ENCODE measurements at places on chromosomes 1 and 21.
A peak's percentile ranks its signal among the peaks of the same experiment; 100 is the strongest.

DNA sequence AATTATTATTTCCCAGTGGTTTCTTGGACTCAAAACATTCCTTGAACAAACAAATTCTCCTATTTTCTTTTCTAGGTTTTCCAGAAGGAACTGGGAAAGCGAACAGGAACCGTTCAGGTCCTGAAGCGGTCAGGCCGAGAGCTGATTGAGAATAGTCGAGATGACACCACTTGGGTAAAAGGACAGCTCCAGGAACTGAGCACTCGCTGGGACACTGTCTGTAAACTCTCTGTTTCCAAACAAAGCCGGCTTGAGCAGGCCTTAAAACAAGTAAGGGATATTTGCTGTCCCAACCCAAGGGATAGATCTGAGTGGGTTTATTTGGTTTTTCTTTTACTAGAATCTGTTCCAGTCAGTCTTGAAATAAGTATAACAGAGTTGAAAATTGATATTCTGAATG lies 39.4 kb upstream of the BMP8A start:
- no peak overlapping the region for H3K4me3 ChIP-seq
- no peak overlapping the region for H3K27ac ChIP-seq
- peaks cover 61% of the 10 kb centered on the region for H3K36me3 ChIP-seq
- no peak for DNase-seq
- no peaks in the 10 kb centered on the region for H3K4me1 ChIP-seq

- no peaks in the 10 kb centered on the region for H3K36me3 ChIP-seq
- H3K27ac ChIP-seq, result no peak overlapping the region
- no peak overlapping the region for H3K4me3 ChIP-seq
- no peaks in the 10 kb centered on the region for H3K4me1 ChIP-seq
Measured at GRCh38 chr21:31772674-31773555, 41.0 kb upstream of the SCAF4 start.

DNA sequence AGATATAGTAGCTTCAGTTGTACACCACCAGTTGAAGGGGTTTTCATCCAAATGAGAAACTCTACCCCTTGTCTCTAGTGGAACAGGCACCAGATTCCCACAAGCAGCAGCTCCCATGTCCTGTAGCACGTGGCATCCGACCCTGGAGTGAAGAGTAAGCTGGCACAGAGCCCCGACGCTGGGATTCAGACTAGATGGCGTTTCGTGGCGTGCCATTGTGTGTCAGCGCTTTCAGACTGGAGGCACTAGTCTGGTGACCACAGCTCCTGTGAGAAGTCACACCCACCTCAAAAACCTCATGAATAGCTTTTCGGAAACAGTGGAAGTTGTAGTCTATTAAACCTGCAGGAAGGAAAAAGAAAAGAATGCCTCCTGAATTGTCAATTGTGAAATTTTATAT lies 20.2 kb downstream of the RRAGC start:
- H3K27ac ChIP-seq, result no peak overlapping the region
- H3K4me3 ChIP-seq, result no peak overlapping the region
- H3K27me3 ChIP-seq, result no peaks in the 10 kb centered on the region
- H3K36me3 ChIP-seq, result peaks cover 30% of the 10 kb centered on the region

DNA sequence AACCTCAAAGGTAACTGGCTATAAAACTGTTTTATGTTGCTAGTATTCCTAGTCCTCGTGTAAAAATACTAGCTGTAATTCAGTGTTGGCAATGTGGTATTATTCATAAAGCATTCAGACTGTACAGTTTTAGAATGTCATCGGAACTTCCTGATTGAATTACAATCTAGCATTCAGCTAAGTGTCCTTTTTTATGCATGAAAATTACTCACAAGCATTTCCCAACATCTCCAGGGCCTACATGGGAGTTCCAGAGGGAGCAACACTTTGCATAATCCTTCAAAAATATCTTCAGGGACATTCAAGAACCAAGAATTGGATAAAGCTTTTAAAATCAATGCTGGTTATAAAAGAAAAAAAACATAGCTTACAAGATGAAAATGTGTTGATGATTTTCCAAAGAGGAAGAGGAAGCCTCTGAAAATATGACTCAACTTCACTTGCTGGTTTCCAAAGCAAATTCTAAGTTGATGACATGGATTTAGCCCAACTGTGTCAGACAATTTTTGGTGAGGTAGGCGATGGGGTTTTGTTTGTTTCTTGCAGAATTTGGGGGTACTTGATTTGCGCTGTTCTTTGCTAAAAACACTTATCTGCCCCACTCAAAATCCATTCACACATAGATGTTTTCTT lies 137.8 kb downstream of the SLC44A5 start:
- H3K36me3 ChIP-seq, result no peaks in the 10 kb centered on the region
- no peak overlapping the region for H3K27ac ChIP-seq
- H3K27me3 ChIP-seq, result no peaks in the 10 kb centered on the region
- no peak overlapping the region for H3K4me3 ChIP-seq

DNA sequence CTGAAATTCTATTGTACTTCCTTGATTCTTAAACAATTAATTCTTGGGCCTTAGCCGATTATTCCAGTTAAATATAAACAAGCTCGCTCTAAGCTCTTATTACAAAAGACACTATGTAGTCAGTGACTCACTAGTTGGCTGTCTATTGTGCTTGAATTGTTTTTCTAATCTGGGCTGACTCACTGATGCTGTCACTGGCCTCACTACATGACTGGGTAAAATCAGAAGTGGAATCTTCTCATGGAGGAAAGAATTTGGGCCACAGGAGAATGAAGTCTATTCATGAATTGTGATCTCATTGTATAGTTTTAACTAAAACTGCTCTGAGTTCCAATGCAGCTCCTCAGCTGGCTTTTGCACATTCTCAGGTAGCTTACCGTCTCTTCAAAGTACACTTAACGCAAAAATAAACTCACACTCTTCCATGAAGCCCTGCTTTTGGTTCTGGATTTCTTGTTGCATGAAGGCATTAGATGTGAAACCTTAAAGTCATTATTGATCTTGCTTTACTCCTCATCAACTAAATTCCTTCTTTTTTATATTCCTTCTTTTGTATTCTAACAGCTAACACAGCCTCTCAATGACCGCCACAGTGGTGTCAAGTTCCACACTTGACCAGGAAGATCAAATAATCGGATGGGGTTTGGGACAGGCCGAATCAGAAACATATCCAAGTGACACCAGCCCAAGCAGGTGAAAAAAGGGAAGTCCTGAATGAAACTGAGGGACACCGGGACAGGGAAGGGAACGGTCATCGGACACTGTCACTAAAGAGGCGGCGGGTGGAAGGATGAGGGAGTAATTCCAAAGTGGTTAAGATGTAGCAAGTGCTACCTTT lies 80.9 kb upstream of the LBR start:
- H3K4me1 ChIP-seq, result peaks cover 19% of the 10 kb centered on the region
- H3K27ac ChIP-seq, result peak overlapping the region; percentile 33
- DNase-seq, result peak; percentile 46
- no peaks in the 10 kb centered on the region for H3K27me3 ChIP-seq

- no peaks in the 10 kb centered on the region for H3K27me3 ChIP-seq
- H3K4me1 ChIP-seq, result no peaks in the 10 kb centered on the region
- DNase-seq, result no peak
- no peak overlapping the region for H3K27ac ChIP-seq
Measured at GRCh38 chr21:16711757-16712156, 801.1 kb upstream of the CXADR start.

DNA sequence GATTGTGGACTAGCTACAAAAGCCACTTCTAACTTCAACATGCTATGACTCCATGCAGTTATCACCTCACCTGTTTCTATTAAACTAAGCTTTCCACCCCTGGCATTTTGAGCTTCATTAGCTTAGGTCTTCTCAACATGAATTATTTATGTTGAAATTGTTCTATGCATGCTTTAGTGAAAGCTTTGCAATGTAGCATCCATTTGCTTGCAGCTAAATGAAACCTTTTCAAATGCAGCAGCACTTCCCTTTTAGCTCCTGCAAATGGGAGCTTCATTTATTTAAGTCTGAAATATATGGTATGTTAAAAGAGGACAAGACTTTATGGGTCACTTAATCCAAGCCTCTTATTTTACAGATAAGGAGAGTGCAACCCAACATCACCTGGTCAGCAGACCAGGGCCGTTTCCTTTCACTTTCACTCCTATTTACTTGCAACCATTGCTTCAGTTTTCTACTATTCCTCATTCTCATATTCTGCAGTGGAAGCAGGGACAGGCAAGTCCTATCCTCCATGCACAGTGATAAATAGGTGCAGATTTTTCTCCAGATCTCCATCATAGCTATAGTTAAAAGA lies 56.4 kb upstream of the SAMSN1 start:
- H3K4me1 ChIP-seq, result peaks cover 2% of the 10 kb centered on the region
- DNase-seq, result no peak
- H3K36me3 ChIP-seq, result no peaks in the 10 kb centered on the region

DNA sequence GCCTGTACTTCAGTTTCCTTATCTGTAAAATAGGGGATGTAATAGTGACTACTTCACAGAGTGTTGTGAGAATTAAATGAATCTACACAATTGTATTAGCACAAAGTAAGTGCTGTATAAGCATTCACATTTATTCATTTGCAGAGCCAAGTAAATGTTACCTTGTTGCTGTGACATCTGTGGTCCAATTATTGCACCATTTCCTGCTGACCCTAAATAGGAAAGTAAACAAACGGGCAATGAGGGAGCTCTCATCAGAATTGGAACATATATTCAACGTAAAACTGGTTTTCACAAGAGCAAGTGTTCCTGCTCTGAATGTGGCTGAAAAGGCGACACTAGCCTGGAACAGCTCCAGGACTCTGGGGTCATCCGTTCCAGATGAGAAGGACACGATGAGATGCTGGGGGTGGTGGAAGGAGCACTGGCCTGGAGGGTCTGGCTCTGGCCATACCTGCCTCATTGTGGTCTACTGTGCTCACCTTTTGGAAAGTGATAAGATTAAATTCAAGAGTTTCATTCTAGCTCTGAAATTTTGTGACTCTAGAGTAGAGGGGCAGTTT lies 34.5 kb downstream of the PROX1 start:
- H3K4me1 ChIP-seq, result peaks cover 7% of the 10 kb centered on the region
- no peak overlapping the region for H3K4me3 ChIP-seq
- H3K36me3 ChIP-seq, result no peaks in the 10 kb centered on the region
- no peak for DNase-seq

DNA sequence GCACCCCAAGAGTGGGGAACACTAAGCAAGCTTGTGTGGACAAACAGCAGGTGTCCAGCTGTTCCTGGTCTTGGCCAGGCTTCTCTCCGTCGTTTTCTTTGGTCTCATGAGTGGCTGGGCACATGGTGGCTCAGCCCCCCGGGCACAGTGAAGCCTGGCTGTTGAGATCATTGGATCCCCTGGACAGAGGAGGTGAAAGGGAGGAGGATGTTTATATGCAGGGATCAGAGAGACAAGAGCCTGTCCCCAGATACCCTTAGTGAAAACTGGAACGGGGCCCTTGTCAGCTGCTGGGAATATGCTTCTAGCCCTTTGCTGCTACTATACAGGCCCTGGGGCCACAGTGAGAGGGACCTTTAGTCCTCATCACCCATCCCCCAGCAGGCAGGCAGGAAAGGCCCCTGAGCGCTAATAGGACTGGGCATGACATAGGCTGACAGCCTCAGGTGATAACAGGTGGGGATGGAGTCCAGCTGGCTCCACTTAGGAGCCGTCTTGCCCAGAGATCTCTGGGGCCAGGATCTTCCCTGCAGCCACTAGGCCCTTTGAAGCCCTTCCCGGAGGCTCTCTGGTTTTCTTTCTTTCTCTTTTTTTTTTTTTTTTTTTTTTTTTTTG lies 16.4 kb downstream of the EPHA8 start:
- no peak overlapping the region for H3K4me3 ChIP-seq
- H3K36me3 ChIP-seq, result no peaks in the 10 kb centered on the region
- no peaks in the 10 kb centered on the region for H3K27me3 ChIP-seq
- no peak for DNase-seq

DNA sequence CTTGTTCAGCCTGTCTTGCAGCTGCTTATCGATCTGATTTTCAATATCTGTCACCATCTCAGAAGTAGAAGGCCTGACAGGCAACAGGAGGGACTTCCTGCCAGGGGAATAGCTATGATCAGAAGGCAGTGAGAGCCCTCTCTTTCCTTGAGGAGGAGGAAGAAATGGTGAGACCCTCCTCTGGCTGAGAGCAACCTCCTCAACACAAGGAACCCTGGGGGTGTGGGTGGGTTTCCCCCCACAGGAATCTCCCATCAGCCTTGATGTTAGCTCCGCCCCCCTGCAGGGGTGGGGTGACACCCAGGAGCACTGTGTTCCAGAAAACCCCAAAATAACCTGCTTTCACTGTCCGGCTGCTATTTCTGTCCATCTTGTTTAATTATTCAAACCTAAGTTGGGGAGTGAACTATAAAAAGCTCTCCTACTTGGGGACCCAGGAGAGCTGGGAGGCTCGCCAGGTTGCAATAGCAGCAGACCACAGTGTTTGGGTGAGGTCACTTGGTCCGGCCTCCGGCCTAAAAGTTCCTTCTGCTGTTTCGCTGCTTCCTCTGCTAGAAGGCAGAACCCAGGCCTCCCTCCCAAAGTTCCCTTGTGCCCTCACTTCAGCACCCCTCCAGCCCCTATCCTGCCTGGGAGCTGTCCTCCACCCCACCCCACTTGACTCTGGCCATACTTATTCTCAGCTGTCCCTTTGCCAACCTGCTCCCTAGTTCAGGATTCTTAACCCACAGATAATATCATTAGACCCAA lies 7.8 kb upstream of the MEF2D start:
- no peak for DNase-seq
- H3K27me3 ChIP-seq, result no peaks in the 10 kb centered on the region
- no peak overlapping the region for H3K4me3 ChIP-seq
- H3K4me1 ChIP-seq, result peaks cover 14% of the 10 kb centered on the region
- H3K27ac ChIP-seq, result no peak overlapping the region
- H3K36me3 ChIP-seq, result no peaks in the 10 kb centered on the region

GRCh38 chr1:209400351-209401220 lies 182.9 kb upstream of the CAMK1G start:
- H3K4me3 ChIP-seq, result no peak overlapping the region
- H3K27ac ChIP-seq, result no peak overlapping the region
- H3K36me3 ChIP-seq, result no peaks in the 10 kb centered on the region

- no peak overlapping the region for H3K27ac ChIP-seq
- no peaks in the 10 kb centered on the region for H3K36me3 ChIP-seq
- no peaks in the 10 kb centered on the region for H3K27me3 ChIP-seq
- peaks cover 2% of the 10 kb centered on the region for H3K4me1 ChIP-seq
- DNase-seq, result no peak
- H3K4me3 ChIP-seq, result no peak overlapping the region
Measured at GRCh38 chr1:245716561-245716960, 561.8 kb downstream of the KIF26B start.

- H3K36me3 ChIP-seq, result no peaks in the 10 kb centered on the region
- DNase-seq, result no peak
- H3K27ac ChIP-seq, result no peak overlapping the region
- H3K27me3 ChIP-seq, result no peaks in the 10 kb centered on the region
- no peaks in the 10 kb centered on the region for H3K4me1 ChIP-seq
Measured at GRCh38 chr1:52725903-52726264, 369 bp upstream of the ZYG11B start.

- peaks cover 13% of the 10 kb centered on the region for H3K27me3 ChIP-seq
- no peaks in the 10 kb centered on the region for H3K4me1 ChIP-seq
- no peak for DNase-seq
- no peak overlapping the region for H3K27ac ChIP-seq
Measured at GRCh38 chr1:235863699-235864093, 3.0 kb downstream of the LYST start.
